Stimulated activated CD8-positive, alpha-beta memory T cell treated with anti-CD3 and anti-CD28 coated beads, Interleukin-7, amount 100 ng/mL, for 48 hours (primary cell): ENCODE measurements at places on chromosomes 16 and 17.

DNA sequence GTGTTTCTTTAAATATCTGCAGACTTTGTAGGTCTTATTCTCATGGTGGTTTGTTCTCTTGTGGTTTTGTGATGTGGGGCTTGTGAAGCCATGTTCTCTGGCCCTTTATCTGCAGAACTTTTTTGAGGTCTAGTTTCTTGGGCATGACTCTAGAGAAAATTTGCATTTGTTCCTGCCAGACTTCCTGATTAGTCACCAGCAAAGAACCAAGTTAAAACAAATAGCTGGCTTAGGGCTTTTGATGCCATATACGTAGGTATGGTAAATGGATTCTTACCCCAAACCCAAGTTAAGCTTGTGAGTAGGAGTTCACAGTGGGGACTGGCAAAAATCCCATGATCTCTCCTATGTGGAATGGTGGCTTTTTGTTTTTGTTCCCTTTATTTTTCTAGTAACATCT lies 68.7 kb upstream of the IRX3 start:
- DNase-seq: no peak

GRCh38 chr17:19378416-19379360 lies at the start of gene MAPK7:
MAPK7 (plus strand) TSS chr17:19378498; CDS start chr17:19378901, 403 bp downstream.
- no peak for DNase-seq

DNA sequence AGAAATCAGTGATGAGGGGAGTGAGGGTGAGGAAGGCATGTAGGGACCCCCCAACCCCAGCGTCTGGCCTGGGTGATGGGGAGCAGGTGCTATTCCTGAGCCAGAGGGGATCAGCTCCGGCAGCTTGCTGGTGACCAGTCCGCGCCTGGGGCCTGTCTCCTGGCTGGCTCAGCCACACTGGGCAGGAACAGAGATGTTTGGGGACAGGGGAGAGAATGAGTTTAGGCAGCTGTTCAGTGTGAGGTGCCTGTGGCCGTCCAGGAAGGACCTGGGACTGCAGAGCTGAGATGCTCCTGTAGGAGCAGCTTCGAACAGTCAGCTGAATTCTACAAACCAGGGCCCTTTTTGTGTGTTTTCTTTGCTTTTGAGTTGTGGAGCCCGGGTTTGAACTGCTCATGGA lies 23.2 kb upstream of the SPNS2 start:
- no peak for DNase-seq

DNA sequence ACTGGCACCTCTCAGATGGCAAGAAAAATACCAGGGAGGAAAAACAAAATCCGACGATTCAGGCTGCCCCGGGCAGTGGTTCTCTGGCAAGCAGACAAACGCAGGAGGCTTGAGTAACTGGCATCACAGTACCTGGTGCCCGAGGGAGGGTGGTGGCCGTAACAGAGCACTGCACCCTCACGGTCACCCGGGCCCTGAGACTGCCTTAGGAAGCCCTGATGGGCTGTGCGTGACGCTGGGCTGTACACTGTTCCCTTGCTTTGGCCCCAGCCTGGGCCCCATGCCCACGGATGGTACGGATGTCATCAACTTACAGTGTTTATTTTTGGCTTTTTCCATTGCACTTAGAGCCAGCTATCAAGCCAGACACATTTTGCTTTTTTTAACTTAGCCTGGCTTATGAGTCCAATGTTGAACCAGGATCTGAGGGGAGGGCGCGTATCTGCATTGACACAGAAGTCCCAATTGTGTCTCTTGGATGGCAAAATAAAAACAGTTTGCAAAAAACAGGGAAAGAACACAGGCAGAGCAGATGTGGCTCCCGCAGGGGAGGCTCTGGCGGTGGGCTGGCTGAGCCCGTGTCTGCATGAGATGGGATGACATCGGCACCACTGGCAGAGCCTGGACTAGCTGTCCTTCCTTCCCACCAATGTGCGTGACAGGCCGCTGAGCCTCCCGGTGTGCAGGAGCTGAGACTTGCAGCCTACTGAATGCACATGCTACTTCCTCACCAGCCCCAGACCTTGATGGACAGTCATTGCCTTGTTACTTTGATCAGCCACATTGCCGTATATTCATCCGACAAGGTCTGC lies 287.7 kb downstream of the FOXL1 start:
- no peak for DNase-seq

- no peak for DNase-seq
Observed at GRCh38 chr17:38554430-38555350, 51.1 kb downstream of the SRCIN1 start.

DNA sequence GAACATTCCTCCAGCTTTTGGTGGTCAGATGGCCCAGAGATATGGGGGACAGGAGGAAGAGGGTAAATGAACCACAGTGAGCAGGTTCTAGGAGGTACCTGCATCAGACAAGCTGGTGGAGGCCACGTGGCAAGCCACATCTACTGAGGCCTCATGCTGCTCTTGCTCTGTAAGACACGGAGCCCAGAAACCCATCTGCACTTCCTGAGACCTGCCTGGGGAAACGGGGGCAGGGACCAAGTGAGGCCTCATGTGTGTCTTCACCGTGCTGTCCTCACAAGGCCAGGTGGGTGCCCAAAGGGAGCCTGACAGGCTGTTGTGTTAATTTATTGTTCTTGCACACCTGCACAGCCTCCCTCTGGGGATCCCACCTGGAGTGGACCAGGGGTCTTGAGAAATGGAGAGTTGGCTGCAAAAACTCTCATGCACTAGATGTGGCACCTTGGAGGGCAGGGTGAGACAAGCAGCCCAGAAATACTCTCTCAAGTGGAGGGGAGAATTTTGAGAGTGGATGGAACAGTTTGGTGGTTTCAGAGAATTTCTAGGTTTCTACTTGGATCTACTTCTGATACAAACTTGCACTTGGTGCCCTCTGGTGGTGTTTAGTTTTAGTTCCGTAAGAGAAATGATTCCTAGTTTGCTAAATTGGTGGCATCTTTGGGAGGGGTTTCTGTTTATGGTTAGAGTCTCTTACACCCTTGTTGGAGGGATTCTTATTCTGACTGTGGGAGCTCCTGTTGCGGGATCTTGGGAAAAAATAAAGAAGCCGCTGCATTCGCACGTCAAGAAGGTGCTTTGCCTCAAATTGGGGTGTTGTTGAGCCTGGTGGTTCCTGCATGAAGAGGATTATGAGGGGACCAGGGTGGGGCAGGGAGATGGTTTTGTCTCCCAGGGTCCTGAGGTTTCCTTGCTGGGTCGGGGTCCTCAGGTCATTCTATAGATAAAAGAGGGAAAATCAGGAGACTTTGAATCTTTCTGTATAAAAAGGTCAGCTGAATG lies 47.5 kb downstream of the SLC6A2 start:
- no peak for DNase-seq

- no peak for DNase-seq
Observed at GRCh38 chr17:76918811-76919210, 50.6 kb downstream of the MGAT5B start.

DNA sequence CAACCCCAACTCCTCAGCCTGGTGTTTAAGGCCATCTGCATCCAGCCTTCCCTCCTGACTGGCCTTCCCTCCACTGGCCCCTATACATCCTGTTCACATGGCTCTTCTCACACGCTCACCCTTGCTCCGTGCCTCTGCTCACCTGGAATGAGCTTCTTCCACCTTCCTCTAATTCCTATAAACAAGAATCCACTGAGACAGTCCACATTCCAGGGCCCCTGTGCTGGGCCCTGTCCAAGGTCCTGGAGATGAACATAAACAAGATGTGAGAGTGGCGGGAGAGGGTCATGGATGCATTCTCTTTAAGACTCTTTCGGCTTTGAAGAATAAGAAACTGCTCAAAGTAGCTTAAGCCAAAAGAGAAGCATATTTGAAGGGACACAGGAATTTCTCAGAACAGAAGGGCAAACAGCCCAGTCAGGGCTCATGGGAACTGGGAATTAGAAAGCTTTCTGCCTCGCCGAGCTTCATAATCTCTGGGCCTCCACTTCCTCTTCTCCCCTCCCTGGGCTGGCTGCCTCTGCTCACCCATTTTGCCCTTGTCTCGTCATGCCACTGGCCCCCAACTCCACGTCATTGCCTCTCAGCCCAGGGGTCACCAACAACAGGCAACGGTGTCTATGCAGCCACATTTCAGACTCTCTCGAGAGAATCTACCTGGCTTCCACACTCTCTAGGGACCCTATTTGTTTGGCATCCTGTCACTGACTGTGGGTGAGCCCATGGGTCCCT lies 13.5 kb downstream of the SPPL2C start:
- DNase-seq: no peak

- DNase-seq: no peak
Observed at GRCh38 chr17:4856937-4857314, 23.8 kb downstream of the MINK1 start.

GRCh38 chr16:50519602-50520001 lies 28.6 kb upstream of the NKD1 start:
- DNase-seq: no peak

DNA sequence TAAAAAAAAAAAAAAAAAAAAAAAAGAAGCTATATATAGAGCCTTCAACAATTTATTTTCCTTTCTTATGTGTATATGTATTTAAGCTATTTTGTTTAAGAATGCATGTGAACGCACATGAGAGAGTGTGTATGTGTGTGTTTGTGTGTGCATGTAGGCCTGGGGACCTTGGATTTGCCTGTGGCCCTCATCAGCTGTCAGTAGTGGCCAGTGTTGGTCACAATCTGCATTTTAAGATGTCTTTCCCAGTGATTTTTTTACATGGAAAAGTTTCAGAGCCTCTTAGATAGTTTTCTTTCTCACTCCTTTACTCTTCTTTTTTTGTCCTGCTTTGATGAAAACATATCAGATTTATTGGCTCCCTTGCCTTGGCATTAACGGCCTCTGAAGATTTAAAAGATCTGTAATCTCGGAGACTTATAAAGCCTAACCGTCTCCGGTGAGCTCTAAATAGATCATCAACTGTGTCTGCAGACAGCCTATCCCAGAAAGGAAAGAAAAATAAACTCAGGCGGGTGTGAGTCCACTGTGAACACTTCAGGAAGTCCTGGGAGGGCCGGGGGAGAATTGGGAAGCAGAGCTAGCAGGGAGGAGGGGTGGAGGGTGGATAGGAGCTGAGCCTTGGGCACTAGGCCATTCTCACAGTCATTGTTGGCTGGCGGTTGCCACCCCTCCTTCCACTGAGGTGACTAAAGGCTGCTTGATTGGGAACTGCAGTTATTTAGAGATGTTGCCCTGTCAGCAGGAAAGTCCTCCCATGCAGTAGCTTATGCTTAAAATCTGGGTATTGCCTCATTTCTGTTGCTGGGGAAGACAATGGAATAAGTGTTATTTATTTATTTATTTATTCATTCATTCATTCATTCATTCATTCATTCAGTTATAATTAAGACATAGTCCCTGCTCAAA lies 86.8 kb downstream of the WWP2 start:
- DNase-seq: no peak

- DNase-seq: no peak
Observed at GRCh38 chr16:53680756-53681155, 22.9 kb downstream of the RPGRIP1L start.

GRCh38 chr17:80372922-80373570 lies 41.9 kb upstream of the ENDOV start:
- DNase-seq: no peak

DNA sequence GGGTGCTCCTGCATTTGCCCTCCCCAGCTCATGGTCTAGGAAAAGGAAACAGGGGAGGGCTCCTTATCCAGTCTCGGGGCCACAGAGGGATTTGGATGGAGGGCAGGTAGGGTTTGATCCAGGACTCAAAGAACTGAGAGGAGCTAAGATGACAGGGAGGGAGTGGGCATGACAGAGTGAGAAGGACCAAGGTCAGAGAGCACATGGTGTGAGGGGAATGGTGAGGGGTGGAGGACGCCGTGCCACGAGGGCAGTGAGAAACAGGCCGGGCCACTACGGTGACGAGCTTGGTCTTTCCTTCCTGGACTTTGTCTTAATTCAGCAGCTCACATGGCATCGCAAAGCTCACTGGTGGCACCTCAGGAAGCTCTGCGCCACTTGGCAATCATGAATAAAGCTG lies 35.2 kb downstream of the IRF8 start:
- no peak for DNase-seq

DNA sequence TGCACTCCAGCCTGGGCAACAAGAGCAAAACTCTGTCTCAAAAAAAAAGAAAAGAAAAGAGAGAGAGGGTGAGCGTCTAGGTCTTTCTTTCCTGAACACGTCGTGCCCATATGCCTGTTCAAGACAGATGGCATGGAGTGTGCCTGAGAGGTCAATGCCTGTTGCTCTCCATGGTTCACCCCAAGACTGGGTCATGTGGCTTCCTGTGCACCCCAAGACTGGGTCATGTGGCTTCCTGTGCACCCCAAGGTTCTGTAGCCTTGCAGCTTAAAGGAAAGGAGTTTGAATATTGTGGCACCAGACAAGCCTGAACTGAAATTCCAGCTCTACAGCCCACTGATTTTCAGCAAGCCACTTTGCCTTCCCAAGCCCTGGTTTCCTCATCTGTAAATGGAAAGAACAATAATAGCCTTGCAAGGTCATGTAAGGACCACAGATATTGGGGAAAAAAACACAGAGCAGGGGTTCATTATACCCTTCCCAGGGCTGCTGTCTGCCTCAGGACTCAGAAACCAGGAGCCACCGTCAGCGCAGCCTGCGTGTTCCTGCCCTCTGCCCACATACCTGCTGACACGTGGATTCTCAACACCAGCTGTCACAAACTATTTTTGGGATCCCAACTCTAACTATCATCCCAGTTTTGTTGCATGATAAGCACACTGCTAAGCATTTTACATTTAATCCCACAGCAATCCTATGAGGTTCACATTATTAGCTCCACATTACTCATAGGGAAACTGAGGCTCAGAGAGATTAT lies 18.0 kb upstream of the NAGS start:
- no peak for DNase-seq

DNA sequence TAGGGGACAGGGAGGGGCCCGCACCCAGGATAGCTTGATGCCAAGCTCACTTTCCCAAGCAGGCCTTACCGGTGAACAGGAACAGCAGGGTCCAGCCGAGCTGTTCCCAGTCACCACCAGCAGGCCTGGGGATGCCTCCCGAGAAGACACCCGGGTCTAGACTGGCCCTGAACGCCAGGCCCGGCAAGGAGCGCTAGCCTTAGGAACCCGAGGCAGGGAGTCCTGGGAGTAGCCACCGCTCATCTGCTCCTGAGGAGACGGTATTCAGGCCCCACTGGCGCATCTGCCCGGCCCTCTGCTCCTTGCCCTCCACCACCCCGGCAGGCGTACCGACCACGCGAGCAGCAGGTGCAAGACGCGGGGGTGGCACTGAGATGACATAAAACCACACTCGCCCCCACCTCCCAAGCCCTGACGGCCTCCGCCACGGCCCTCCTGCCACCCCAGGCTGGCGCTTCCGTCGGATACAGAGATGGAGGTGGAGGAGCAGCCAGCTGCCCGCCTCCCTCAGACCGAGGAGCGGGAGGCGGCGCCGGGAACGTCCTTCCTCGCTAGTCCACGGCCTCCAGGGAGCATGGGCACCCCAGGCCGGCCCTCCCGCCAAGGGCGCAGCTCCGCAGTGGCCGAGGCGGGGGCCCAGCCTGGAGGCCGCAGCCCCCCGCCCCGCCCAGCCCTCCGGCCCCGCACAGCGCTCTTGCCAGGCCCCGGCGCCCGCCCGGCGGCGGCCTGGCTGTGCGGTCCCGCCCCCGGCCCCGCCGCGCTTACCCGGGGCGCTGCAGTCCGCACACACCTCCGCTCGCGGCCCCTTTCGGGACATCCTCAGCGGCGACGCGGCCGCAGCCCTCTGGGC lies 661 bp downstream of the GIT1 start:
- no peak for DNase-seq
